ENCODE measurements at places on chromosomes 7 and 10.

- no peak for DNase-seq
Measured at GRCh38 chr7:155594961-155595366, 48.6 kb upstream of the CNPY1 start.

DNA sequence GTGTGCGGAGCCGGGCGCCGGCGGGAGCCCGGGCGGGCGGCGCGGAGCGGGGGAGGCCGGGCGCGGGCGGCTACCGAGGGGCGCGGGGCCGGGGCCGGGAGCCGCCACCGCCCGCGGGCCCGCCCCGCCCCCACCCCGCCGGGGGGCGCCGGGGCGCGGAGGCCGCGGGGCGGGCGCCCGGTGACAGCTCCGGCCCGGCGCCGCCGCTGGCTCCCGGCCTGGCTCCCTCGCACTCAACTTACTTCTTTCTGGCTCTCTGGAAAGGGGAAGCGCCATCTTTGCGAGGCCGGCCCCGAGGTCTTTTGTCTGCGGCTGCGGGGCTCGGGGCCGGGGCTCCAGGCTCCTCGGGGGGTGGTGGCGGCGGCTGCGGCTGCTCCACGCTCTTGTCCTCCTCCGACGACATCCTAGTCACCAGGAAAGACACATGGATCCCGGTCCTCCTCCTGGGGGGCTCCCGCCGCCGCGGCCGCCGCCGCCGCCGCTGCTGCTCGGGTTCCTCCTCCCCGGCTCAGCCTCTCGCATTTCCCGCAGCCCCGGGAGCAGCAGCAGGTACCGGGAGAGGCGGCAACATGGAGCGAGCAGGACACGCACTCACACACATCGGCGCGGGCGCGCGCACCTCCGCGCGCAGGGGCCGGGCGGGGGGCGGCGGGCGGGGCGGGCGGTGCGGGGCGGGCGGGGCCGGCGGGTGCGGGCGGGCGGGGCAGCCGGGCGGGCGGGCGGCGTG is at the start of gene KMT2C:
Gene KMT2C, minus strand, starts transcription at position 620 of the 727 bp plus-strand sequence. Its CDS starts 217 bp downstream, at position 403.
- peak; percentile 19 for DNase-seq

DNA sequence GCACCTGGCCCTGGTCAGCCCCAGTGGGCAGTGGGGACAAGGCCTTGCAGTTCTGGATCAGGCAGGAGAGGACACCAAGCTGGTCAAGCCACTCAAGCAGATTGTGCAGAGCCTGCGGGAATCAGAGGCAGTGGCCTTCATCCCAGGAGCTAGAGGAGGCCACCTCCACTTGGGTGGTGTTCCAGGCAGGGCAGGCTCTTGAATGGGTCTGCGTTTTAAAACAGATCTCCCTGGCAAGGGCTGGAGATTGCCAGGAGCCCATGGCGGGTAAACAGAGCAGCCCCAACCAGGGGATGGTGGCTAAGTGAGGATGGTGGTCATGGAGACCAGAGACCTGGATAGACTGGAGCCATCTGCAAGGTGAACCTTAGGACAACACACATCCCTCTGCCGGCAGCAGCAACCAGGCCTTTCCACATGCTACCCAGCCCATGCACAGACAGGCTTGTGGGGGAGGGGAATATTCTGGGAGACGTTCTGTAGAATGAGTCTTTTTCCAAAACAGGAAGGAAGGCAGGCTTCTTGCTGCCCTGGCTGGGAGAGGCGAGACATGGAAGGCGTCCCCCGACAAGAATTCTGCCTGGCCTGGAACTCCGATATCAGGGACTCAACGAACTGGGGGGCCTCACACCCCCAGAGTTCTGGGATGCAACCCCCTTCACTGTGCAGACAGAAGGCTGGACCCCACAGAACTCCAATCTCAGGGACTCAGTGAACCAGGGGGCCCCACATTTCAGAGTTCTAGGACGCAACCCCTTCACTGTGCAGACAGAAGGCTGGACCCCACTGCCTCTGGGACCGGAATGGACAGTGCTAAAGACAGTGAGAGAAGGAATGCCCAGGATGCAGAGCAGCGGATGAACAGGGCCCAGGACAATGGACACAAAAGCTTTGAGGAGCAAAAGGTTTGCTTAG is 264.8 kb downstream of the PTPRN2 start:
- DNase-seq, result no peak

- DNase-seq, result no peak
Measured at GRCh38 chr10:61844116-61844822, 57.2 kb upstream of the ARID5B start.

GRCh38 chr10:28554952-28555351 is 22.0 kb downstream of the WAC start:
- DNase-seq, result no peak

- no peak for DNase-seq
Measured at GRCh38 chr10:67257018-67257417, 331.2 kb downstream of the LRRTM3 start.

DNA sequence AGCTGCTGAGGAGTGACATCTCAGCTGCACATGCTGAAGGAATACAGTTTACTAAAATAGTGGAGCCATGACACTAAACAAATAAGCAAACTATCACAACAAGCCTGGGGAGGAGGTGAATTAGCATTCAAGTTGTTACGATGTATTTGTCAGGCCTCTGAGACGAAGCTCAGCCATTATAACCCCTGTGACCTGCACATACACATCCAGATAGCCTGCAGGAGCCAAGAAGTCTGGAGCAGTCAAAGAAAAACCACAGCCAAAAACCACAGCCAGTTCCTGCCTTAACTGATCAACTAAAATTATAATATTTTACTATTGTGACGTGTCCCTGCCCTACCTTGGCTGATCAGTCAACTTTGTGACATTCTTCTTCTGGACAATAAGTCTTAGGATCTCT is 68.6 kb downstream of the NSUN6 start:
- DNase-seq, result no peak

- DNase-seq, result no peak
Measured at GRCh38 chr10:76188216-76188615, 756.8 kb downstream of the LRMDA start.

DNA sequence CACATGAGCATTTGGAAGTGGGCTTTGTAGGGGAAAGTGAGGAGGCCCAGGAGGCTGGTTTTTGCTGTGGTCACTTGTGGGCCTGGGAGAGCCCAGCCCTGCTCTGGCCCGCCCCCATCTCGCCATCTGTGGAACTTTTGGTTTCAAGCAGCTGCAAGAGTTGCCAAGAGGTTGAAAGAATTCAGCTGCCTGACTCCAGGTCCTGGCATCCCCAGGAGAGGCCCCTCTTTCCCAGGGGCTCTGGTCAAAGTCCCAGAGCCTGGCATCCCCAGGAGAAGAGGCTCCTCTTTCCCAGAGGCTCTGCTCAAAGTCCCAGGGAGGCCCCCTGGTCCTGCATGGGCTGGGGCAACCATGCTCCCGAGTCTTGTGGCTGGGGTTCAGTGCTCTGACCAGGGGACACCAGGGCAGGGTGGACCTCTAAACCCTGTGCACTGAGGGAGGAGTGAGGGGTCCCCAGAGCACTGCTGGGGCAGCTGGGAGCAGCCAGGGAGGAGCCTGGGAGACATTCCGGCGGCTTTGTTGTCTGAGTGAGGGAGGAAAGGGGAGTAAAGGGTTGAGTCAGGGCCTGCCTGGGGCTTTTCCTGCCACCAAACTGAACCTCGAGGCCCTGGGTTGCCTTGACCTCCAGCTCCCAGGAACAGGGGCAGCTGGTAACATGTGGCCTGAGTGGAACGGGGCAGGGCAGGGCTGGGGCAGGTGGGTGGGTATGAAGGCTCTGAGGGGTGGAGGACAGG is 27.7 kb upstream of the CSGALNACT2 start:
- DNase-seq, result no peak

GRCh38 chr10:33136271-33136670 is 178.2 kb upstream of the ITGB1 start:
- DNase-seq, result no peak

DNA sequence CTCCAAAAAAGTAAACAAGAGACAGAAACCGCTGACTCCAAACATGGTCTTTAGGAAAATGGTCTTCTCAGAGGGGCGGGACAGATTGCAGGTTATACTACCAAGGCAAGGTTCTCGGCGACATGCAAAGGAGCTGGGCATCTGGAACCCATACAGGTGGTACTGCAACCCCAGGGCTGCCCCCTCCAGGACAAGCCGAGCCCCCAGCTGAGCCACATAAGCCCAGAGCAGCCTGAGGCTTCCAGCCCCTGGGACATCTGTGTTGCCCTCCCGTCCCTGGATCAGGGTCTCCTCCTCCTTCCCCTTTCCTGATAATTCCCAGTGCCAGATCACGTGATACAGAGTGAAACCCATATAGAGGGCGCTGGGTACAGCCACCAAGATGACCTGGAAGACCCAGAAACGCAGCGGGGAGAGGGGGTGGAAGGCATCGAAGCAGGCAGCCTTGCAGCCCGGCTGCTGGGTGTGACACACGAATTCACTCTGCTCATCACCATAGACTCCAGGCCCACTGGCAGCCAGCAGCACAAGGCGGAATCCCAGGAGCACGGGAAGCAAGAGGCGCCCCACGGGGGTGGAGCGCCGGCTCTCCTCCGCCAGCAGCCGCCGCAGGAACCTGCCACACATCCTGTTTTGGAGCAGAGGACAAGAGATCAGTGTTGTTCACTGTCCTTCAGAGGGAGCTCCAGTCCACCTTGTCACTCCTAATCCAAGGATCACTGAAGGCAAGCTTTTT is at the start of gene GJC3:
Gene GJC3, minus strand, starts transcription at position 627 of the 736 bp plus-strand sequence. Its CDS starts 0 bp downstream, at position 627.
- no peak for DNase-seq

GRCh38 chr10:122089311-122090017 is 100.5 kb downstream of the TACC2 start:
- DNase-seq, result no peak

- no peak for DNase-seq
Measured at GRCh38 chr10:97690133-97690532, 3.1 kb upstream of the AVPI1 start.

GRCh38 chr7:1104516-1105179 is 16.7 kb downstream of the GPER1 start:
- no peak for DNase-seq

DNA sequence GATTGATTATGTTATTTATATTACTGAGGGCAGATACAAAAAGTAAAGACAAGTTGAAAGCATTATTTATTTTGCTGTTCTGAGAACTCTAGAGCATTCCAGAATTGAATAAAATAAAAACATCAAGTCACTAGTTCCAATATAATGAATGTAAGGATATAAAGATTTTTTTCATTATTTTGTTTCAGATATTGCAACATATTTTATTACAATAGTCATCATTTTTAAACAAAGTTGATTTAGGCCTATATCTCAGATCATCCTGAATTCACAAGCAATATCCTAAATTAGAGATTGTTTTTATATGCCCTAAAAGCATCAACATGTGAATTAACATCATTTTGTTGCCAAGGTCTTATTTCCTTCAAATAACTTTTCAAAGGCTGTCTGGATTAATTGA is 535.6 kb upstream of the KCND2 start:
- DNase-seq, result no peak

DNA sequence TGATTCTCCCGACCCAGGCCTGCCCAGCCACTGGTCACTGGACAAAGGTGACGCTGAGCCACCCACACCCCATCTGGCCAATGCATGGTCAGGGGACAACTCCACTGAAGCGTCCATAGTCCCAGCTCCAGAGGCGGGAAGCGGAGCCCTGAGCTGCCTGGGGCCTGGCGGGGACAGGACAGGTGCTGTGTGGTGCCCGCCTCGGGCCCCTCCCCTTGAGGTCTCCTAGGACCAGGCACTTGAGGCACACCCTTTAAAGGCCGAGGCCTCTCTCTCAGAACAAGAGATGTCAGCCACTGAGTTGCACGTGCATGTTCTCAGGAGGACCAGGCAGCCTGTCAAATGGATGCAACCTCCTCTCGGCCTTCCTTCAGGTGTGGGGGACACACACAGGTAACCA is 52.5 kb upstream of the PPP2R2D start:
- DNase-seq, result no peak

- DNase-seq, result no peak
Measured at GRCh38 chr7:10473569-10473968, 500.1 kb upstream of the PHF14 start.

DNA sequence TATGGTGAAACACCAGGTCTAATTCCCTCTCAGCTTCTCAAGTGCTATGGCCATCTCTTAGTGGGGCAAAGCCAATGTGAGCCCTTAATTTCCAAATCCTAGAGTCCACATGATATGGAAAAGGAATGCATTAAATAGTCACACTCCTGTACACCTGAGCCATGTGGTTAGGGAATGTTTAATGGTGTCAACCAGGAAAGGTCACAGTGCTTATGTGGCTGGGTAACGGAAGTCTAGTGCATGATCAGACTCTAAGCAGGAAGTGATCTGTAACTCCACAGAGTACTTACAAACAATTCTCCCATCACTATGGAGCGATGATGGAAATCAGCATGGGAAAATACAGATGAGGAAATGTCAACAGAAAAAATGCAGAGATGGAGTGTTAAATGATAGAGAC is 148.8 kb downstream of the MAGI2 start:
- no peak for DNase-seq

DNA sequence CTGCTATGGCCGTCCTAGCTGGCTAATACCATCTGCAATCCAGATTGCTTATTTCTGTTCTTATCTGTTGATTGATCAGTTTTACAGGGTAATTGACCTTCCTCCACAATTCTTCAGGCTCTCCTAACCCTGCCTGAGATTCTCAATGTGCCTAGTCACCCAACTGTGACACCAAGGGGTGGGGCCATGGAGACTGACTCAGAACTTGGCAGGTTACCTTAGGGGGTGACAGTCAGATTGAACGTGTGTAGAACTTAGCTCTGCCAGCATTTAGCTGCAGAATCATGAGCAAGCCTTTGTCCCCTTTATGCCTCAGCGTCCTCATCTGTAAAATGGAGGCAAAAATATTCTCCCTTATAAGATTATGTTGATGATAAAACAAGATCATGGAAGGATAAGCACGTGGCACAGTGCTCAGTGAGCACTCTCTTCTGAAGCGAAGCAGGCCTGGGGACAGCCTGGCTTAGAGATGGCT is 19.1 kb upstream of the LEP start:
- DNase-seq, result no peak

DNA sequence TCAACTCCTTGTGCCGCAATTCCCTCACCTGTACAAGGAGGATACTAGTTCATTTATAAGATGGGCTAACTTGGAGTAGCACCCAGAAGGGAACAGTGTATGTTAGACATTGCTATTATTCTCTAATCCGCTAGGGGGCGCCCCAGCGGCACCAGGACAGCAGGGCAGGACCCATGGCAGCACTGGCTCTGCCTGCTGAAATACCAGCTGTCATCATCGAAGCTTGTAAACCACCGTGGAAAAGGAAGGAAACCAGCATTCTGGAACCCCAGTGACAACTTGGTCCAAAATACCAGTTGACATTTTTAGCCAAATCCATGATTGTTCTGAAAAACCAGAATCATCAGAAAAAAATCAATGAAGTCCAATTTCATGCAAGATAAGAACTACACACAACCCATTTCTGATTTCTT is 134.4 kb downstream of the ITGA8 start:
- no peak for DNase-seq

Data from stimulated activated CD4-positive, alpha-beta T cell treated with anti-CD3 and anti-CD28 coated beads, TNF-alpha, amount 100 ng/mL, for 1 hour (primary cell).